Glomerular endothelial cell (primary cell): ENCODE measurements at places on chromosomes 4 and X.

- DNase-seq: no peak
These were observed 102.0 kb upstream of the USP38 start for GRCh38 chr4:143082701-143083100.

- DNase-seq: no peak
These were observed 28.6 kb upstream of the TMEM154 start for GRCh38 chr4:152708361-152708760.

DNA sequence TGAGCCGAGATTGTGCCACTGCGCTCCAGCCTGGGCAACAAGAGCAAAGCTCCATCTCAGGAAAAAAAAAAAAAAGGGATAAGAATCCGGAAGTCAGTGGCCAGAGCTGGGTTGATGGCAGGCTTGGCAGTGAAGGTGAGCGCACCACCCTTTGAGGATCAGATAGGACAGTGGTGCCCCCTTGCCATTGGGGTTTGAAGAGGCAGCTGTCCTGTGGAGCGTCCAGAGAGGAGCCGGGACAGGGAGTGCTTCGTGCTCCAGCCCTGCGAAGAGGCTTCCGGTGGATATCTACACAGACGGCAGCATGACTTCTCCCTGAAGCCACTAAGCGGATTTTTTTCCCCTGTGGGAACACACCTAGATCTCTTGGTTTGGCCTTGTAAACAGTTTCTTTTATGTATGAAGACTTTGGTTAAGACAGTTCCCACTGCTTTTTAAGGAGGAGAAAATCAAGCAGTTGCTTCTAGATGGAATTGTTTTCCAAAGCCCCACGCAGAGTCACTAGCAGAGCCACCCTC is 6.5 kb downstream of the TBC1D14 start:
- no peak for DNase-seq

GRCh38 chr4:181008164-181008563 is 1235.0 kb upstream of the TENM3 start:
- DNase-seq: no peak

- DNase-seq: no peak
These were observed 6.5 kb downstream of the WFS1 start for GRCh38 chr4:6275898-6276806.
